ENCODE measurements at places on chromosomes 13 and 19. TPM values are rescaled to one million over a fixed set of nuclear protein-coding genes. Genes with fewer than 3 reads are reported as not detected.

GRCh38 chr19:4633140-4633967 is 6.0 kb upstream of the TNFAIP8L1 start:
- peak; percentile 88 for DNase-seq
- H3K27me3 ChIP-seq = no peaks in the 10 kb centered on the region
- H3K36me3 ChIP-seq = no peaks in the 10 kb centered on the region
- H3K4me1 ChIP-seq = no peaks in the 10 kb centered on the region
- H3K4me3 ChIP-seq = no peak overlapping the region
- H3K27ac ChIP-seq = no peak overlapping the region

DNA sequence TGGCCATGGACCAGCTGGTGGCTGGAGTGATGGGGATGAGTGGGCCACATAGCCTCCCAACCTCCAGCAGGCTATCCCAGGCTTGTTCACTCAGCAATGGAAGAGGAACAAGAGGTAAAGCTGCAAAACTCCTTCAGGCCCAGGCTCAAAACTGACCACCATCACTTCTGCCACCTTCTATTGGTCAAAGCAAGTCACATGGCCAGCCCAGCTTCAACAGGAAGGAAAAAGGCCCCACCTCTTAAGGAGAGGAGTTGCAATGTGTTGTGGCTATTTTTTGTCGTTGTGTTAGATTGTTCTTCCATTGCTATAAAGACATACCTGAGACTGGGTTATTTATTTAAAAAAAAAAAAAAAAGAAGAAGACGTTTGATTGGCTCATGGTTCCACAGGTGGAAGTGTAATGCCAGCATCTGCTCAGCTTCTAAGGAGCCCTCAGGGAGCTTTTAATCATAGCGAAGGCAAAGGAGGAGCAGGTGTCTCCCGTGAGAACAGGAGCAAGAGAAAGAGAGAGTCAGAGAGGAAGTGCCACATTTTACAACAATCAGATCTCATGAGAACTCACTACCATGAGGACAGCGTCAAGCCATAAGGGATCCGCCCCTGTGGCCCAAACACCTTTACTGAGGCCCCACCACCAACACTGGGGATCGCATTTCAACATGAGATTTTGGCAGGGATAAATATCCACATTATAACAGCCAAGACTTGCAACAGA is 5.4 kb downstream of the IGSF23 start:
- no peaks in the 10 kb centered on the region for H3K4me1 ChIP-seq
- no peaks in the 10 kb centered on the region for H3K36me3 ChIP-seq
- no peak overlapping the region for H3K27ac ChIP-seq
- H3K4me3 ChIP-seq = no peak overlapping the region
- no peaks in the 10 kb centered on the region for H3K27me3 ChIP-seq
- no peak for DNase-seq

DNA sequence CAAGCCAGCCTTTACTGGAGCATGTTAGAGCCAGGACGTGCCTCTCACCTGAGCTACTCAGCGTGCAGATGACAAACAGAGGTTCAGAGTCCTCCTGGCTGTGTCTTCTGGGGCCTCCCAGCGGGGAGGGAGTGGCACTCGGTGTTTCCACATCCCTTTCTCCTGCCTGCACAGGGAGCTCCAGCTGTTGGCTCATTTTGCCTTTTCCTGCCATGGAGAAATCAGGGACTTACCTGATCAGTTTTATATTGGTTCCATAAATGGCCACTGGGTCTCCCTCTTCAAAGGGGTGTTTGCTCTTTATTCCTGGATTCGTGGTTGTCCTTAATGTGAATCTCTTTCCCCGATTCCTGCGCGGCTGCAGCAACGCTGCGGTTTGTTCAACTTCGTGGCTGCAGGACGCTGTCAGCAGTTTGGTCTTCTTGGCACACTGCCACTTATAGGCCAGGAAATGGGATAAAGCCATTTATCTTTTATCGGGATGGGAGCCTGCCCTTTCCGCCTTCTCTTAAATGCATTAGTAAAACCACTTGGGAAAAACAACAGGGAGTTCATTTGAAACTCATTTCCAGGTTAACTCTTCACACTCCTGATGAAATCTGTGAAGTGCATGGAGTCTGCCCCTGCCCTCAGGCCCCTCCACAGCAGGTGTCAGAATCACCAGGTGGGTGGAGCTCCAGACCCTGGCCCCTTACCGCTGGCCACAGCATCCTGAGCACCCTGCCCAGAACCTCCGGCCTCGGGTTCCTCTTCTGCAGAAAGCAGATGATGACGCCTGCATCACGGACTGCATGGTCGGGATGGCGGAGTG is 39.8 kb upstream of the MCF2L start:
- H3K4me1 ChIP-seq = no peaks in the 10 kb centered on the region
- H3K4me3 ChIP-seq = no peak overlapping the region
- H3K27ac ChIP-seq = no peak overlapping the region
- DNase-seq = no peak

GRCh38 chr19:19232261-19232721 is 20.5 kb downstream of the NCAN start:
- no peaks in the 10 kb centered on the region for H3K4me1 ChIP-seq
- peaks cover 5% of the 10 kb centered on the region for H3K36me3 ChIP-seq
- H3K4me3 ChIP-seq = no peak overlapping the region
- DNase-seq = no peak
- H3K27me3 ChIP-seq = no peaks in the 10 kb centered on the region
- H3K27ac ChIP-seq = no peak overlapping the region

The ZNF177 gene
- total RNA-seq = 5.7 TPM

The CEACAM20 gene
- not detected for total RNA-seq
